Myocyte (in vitro differentiated cells): ENCODE measurements at places on chromosomes 13 and 19. TPM values are rescaled to one million over a fixed set of nuclear protein-coding genes. Genes with fewer than 3 reads are reported as not detected.

The APOC4 gene
- total RNA-seq: not detected in 2 replicates

The ODAD3 gene
- total RNA-seq: 0.10 and 0.32 TPM in 2 replicates

The MUC16 gene
- total RNA-seq: not detected in 2 replicates

The SPACA4 gene
- not detected in 2 replicates for total RNA-seq

The ZNF571 gene
- 4.4 and 4.8 TPM in 2 replicates for total RNA-seq

The SIX5 gene
- 13.0 and 17.6 TPM in 2 replicates for total RNA-seq
